ENCODE measurements at places on chromosomes 2 and 18. TPM values are rescaled to one million over a fixed set of nuclear protein-coding genes. Genes with fewer than 3 reads are reported as not detected.

The LDLRAD4 gene
- 0.07 TPM for polyA plus RNA-seq

DNA sequence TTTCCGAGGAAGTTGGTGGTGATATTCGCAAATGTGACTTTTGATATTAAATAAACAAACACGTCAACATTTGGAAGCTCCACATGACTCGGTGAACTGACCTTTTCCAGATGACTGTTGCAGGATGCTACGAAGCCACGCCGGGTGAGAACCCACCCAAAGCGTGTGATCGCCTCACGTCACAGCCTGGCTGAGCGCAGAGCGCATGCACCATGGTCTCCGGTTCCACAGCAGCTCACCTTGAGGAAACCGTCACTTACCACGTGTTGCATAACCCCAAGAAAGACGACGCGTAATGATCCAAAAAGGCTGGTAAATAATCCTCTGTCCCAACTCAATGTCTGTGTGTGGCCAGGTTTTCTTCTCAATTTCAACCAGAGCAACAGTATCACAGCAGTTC is 64.5 kb upstream of the CTDP1 start:
- no peak for DNase-seq

GRCh38 chr2:151029406-151030157 is 232.1 kb downstream of the RBM43 start:
- DNase-seq = peak; percentile 96

The ABCB11 gene
- polyA plus RNA-seq = not detected

DNA sequence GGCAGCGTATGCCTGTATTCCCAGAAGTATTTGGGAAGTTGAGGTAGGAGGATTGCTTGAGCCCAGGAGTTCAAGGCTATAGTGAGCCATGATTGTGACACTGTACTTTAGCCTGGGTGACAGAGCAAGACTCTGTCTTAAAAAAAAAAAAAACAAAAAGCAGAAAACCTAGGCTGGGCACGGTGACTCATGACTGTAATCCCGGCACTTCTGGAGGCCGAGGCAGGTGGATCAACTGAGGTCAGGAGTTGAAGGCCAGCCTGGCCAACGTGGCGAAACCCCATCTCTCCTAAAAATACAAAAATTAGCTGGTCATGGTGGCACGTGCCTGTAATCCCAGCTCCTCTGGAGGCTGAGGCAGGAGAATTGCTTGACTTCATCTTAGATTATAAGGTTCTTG is 46.4 kb downstream of the MTA3 start:
- no peak for DNase-seq

DNA sequence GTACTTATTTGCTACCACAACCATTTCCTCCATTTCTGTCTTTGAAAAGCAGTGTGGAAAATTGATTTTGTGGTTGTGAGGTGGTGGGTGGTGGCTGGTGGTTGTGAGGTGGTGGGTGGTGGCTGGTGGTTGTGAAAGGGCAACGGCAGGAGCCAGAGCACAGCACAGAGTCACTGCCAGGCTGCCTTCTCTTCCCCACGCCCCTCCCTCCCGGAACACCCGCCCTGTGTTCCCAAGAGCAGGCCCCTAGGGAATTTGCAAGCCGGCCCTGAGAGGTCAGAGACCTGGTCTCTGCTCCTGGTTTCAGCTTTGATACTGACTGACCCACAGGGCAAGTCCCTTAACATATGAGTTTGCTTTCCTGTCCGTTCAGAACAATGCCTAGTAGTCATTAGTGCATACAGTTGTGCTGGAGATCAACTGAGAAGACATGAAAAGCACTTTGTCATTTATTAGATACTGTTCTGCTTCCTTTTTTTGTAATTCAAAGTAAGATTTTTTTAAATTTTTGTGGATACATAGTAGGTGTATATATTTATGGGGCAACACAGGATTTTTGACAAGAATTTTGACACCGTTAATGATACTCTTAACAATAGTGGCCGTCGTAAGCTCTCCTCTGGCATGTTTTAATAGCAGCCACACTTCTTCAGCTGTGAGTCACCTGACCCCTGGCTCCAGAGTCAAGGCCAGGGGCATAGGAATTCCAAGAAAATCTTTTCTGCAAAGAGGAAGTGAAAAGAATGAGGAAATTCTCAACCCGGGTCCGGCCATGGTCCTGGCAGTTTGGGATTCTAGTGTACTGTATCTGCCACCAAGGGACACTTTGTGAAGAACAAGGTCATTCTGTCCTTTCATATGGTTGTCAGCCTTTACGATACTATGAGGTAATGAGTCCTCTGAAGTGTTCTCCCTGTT is 53.2 kb downstream of the ITGA6 start:
- DNase-seq = no peak

DNA sequence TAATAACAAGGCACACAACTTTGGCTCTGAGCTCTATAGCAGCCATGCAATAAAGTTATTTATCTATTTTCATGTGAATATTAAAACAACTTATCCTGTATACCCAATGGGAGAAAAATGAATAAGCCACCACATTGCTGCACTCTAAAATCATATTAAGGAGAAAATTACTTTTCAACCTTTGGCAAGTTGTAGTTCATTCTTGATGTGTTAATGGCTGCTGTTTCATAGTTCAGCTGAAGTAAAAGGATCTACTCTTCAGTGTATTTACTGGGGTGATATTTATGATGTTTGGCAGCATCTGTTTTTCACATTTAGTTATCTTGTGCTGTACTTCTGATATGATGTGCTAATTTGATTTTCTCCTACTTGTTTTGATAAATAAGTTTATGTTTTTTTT is 71.8 kb downstream of the TMEFF2 start:
- DNase-seq = no peak

DNA sequence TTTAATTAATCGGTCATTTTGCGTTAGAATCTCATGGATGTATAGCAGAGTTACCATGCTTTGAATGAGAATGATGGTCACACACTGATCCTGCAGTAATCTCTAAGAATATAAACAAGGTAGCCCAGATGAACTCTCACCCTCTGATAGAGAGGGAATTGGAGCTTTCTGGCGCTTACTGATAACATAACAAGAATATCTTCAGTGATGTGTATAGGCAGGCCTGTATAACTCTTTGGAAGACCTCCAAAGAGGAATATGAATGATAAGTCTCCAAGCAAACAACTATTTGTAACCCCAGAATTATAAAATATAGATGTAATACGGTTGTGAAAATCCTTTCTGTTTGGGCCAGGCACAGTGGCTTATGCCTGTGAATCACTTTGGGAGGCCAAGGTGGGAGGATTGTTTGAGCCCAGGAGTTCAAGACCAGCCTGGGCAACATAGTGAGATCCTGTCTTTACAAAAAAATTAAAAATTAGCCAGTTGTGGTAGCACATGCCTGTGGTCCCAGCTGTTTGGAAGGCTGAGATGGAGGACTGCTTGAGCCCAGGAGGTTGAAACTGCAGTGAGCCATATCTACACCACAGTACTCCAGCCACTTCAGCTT is 52.5 kb upstream of the LTBP1 start:
- no peak for DNase-seq

DNA sequence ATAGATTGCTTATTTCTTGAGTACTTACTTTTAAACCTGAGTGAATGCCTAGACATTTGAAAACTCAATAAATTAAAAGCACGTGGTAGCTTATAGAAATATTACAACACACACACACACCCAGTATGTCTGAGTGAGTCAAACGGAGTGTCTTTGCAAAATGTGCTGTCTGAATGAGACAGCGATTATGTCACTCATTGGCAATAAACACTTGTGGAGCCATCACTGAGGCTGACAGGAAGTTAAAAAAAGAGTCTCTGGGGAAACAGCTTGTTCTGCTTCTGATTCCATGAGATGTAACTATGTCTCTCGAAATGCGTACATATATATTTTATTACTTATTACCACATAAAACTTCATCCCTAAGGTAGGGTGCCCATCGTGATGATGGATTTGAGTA is 22.3 kb upstream of the VPS4B start:
- peak; percentile 47 for DNase-seq

DNA sequence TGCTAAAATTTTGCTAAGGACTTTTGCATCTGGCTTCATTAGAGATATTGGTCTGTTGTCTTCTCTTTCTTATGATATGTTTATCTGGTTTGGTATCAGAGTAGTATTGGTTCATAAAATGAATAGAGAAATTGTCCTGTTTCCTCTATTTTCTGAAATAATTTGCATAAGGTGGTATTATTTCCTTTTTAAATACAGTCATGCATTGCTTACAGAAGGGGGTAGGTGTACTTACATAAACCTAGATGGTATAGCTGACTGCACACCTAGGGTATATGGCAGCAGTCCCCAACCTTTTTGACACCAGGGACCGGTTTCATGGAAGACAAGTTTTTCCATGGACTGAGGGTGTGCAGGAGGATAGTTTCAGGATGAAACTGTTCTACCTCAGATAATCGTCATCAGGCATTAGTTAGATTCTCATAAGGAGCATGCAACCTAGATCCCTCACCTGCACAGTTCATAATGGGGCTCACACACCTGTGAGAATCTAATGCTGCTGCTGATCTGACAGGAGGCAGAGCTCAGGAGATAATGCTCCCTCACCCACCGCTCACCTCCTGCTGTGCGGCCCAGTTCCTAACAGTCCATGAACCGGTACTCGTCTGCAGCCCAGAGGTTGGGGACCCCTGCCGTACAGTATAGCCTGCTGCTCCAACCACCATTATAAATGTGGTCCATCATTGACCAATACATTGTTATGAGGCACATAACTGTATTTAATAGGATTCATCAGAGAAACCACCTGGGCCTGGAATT is 189.2 kb downstream of the FAM210A start:
- no peak for DNase-seq

GRCh38 chr2:196066291-196067087 is 2.1 kb downstream of the DNAH7 start:
- DNase-seq = no peak

The SMIM21 gene
- polyA plus RNA-seq = not detected

The IL1RN gene
- not detected for polyA plus RNA-seq

DNA sequence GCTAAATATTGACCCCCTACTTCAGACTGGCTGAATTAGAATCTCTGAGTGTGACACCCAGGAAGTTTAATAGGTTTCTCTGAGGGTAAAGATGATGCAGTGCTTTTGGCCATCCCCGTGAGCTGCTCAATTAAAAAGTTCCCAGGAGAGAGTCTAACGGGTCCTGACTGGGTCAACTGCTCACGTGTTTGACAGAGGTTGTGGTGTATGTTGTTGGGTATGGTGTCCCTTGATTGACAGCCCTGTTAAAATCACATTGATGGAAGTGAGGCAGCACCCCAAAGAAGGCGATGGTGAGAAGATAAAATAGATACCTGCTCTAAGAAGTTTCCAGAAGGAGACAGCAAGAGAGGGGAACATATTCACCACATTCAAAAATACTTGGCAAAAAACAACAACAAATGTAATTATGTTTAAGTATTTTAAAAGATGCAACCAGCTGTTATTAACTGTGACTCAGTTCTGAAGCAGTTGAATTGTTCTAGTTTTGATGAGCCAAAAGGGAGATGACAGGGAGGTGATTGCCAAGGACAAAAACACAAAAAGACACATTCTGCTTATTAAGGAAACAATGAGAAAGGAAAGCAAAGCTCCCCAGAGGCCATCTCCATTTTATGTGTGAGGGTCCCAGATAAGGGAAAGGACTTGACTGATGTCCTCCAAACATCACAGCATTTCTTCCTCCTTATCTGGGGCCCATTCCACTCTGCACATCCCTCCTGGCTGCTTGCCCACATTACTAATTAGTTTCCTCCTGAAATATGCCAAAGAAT is 11.5 kb upstream of the GMCL1 start:
- DNase-seq = no peak

- no peak for DNase-seq
Measured at GRCh38 chr2:207567671-207568070, 37.9 kb downstream of the CREB1 start.

DNA sequence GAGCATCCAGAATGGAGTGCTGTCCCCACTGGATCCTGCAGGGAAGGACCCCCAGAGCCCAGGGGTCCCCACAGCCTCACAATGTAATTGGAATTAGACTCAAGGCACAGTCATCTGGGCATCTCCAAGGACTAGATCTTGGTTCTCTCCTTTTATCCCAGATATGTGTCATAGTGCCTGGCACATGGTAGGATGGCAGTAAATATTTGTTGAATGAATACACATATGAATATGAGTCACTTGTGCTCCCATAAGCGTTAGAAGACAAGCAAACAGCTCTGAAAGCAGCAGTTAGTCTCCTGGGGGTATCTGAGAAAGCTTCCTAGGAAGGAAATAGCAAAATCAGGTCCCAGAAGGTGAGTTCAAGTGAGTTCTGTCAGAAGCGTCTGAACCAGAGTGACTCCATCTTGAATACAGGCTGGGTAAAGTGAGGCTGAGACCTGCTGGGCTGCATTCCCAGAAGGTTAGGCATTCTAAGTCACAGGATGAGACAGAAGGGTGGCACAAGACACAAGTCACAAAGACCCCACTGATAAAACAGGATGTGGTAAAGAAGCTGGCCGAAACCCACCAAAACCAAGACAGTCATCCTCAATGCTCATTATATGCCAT is 234.1 kb upstream of the ID2 start:
- DNase-seq = peak; percentile 44

DNA sequence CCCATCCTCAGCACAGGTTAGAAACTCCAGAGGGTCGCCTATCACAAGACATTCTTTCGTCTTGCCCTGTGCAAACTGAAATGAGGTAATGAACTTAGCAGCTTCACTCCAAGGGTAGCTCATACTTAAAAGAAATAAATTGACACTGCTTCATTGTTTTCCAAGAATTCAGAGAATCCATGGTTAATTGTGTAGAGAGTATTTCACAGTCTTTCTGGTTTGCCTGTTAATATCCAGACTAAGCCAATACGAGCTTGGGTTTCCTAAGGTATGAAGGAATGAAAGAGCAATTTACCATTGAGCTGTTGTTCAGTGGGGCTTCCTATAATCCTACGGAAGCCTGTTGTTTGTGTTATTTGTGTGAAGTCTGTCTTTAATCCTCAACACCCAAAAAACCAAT is 58.7 kb downstream of the FAM124B start:
- no peak for DNase-seq

GRCh38 chr2:171505374-171505773 is 16.9 kb upstream of the CYBRD1 start:
- DNase-seq = no peak

DNA sequence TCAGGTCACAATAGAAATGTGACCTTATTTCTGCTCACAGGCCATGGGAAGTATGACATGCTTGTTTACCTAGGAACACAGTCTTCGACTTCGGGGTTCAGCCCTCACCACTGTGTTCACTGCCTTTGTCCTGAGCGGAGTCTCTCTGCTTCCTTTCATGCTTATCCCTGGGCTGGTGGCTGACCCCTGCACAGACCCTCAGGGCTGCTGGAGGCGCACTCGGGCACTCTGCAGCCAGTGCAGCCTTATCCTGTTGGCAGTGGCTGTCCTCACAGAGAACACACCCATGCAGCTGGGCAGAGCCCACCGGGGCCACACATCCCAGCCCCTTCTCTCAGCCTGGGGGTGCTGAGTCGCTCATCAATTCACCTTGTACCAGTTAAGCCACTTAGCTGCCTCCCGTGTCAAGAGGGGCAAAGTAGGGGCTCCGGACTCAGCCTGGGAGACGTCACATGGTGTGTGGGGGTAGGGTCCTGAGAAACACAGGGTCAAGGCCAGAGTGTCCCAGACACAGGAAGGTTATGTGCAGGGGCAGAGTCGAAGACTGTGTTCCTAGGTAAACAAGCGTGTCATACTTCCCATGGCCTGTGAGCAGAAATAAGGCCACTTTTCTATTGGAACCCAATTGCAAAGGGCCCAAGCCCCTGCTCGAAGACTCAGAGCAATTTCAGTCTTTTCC is 107.5 kb downstream of the FAM210A start:
- no peak for DNase-seq

- DNase-seq = no peak
Measured at GRCh38 chr18:66894851-66895250, 291.0 kb upstream of the CDH19 start.

All from BJ (cell line).